WTC11 (cell line): ENCODE measurements at places on chromosomes 16 and 17. TPM values are rescaled to one million over a fixed set of nuclear protein-coding genes. Genes with fewer than 3 reads are reported as not detected.

Gene OMG
- not detected in 3 replicates for total RNA-seq

Gene EFCAB13
- total RNA-seq = 3.5 to 10.1 TPM (median 8.7 TPM) in 3 replicates

DNA sequence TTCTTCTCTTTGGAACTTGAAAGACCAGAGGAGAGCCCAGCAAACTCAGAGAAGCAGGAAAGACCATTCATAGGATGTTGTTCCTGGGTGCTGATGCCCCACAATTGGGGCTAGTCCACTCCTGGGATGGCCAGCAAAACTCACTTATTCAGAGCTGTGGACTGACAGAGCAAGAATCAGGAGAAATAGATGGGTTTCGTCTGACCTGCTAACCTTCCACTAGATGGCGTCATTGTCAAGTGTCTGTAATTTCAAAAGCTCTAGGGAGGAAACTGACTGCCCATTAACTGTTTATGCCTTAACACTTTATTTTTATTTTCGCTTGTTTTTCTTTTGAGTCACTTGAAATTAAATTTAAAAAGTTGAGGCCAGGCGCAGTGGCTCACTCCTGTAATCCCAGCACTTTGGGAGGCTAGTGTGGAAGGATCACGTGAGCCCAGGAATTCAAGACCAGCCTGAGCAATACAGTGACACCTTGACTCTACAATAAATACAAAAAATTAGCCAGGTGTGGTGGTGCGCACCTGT lies 28.7 kb upstream of the MILR1 start:
- H3K4me3 ChIP-seq = no peak overlapping the region
- DNase-seq = no peak
- H3K4me1 ChIP-seq = no peaks in the 10 kb centered on the region
- H3K27ac ChIP-seq = no peak overlapping the region
- peaks cover 2% of the 10 kb centered on the region for H3K36me3 ChIP-seq

- peaks cover 32% of the 10 kb centered on the region for H3K4me1 ChIP-seq
- no peak overlapping the region for H3K27ac ChIP-seq
- H3K4me3 ChIP-seq = no peak overlapping the region
- no peaks in the 10 kb centered on the region for H3K27me3 ChIP-seq
- no peak for DNase-seq
Measured at GRCh38 chr16:79071424-79071823, 529.1 kb downstream of the MAF start.

DNA sequence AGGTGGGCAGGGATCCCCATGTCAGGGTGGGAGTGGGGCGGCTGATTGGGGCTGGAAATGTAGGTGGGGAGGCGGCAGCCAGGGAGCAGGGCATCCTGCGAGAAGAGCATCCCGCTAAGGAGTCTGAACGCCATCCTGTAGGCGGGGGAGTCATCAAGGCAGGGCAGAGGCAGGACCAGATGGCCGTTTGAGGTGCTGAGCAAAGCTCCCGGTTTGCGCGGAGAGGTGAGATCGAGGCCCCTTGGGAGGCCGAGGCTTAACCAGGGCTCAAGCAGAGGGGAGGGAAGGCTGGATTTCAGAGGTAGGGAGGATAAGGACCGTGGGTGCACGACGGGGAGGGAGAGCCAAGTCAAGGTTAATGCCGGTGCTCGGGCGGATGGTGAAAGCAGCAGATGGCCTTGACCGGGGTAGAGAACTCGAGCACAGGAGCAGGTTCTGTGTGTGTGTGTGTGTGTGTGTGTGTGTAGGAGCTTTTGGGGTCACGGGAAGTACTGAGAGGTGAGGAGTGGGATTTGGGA lies 472 bp upstream of the NME2 start:
- no peaks in the 10 kb centered on the region for H3K27me3 ChIP-seq
- peak overlapping the region; percentile 93 for H3K4me3 ChIP-seq
- H3K36me3 ChIP-seq = peaks cover 54% of the 10 kb centered on the region
- peak; percentile 38 for DNase-seq
- peak overlapping the region; percentile 97 for H3K27ac ChIP-seq

GRCh38 chr17:82703036-82703745 lies 4.7 kb upstream of the RAB40B start:
- no peak for DNase-seq
- H3K27ac ChIP-seq = no peak overlapping the region
- H3K27me3 ChIP-seq = peaks cover 20% of the 10 kb centered on the region
- H3K4me3 ChIP-seq = no peak overlapping the region
- H3K36me3 ChIP-seq = no peaks in the 10 kb centered on the region

Gene GLG1
- 156 to 179 TPM (median 171 TPM) in 3 replicates for total RNA-seq

- H3K27ac ChIP-seq = no peak overlapping the region
- H3K27me3 ChIP-seq = no peaks in the 10 kb centered on the region
- H3K36me3 ChIP-seq = peaks cover 52% of the 10 kb centered on the region
- no peak overlapping the region for H3K4me3 ChIP-seq
- no peaks in the 10 kb centered on the region for H3K4me1 ChIP-seq
- no peak for DNase-seq
Measured at GRCh38 chr17:36525888-36526287, 8.8 kb downstream of the MYO19 start.

DNA sequence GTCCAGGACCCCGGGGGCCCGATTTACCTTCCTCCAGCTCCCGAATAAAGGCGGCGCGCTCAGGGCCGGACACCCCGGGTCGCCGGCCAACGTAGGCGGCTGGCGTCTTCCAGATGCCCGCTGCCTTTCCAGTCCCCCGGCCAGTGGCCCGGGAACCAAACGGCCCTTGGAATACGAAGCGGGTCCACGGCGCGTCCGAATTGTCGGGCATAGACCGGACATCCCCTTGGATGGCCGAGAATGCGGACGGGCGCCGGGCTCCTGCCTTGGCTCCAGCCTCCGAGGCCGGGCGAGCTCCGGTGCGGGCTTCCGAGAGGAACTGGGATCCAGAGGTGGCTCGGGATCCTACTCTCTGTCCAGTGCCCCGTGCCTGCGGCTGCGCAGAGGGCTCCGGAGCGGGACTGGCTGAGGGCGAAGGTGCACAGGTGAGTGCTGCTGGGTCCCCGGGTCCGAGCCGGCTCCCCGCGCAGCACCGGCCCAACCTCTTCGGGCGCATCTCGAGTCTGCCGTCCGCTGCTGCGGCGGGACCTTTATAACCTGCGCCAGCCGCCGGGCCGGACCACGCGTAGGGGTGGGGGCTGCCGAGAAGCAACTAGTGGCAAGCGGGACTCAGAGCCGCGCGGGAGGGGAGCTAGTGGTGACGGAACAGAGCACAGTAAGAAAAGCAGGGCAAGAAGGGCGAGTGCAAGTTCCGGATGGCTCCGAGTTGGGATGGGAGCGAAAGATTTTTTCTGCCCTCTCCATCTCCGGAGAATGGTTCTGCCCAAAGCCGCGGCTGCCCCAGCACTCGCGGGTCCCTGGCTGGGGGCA lies at the start of gene HAP1:
HAP1 (minus strand) TSS at position 505 of the 810 bp plus-strand sequence; CDS start at position 496, 9 bp downstream.
- H3K4me3 ChIP-seq = peak within 1 kb of the TSS; percentile 75
- peaks cover 76% of the 10 kb centered on the region for H3K27me3 ChIP-seq
- H3K4me1 ChIP-seq = peaks cover 20% of the 10 kb centered on the region
- H3K27ac ChIP-seq = peak within 1 kb of the TSS; percentile 49; the same call in 1 of the 2 replicates

Gene KRT20
- 0.21 to 0.42 TPM (median 0.30 TPM) in 3 replicates for total RNA-seq
